ENCODE measurements at places on chromosomes 2 and 18.
A peak's percentile ranks its signal among the peaks of the same experiment; 100 is the strongest.

DNA sequence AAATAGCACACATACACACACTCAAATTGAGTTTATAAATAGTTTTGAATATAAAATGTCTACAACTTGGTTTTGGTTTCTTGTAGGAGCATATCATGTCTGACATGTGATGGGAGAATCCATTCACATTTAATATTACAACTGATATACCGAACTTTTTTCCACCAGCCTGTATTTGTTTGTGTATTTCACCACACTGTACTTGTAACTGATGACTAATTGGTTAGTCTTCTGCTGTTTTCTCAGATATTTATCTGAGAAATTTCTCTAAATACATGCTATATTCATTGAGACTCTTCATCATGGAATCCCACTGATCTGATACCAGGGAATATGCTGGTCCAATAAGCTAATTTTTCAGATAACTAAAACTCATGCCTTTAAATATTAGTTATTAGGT is 56.3 kb upstream of the UBXN4 start:
- peak; percentile 7 for DNase-seq

GRCh38 chr2:54088191-54088634 is 27.2 kb upstream of the ACYP2 start:
- peak; percentile 26 for DNase-seq

GRCh38 chr2:228875152-228875900 is 395.8 kb downstream of the PID1 start:
- peak; percentile 64 for DNase-seq

- peak; percentile 33 for DNase-seq
Measured at GRCh38 chr2:102126660-102127059, 15.9 kb upstream of the IL1R1 start.

DNA sequence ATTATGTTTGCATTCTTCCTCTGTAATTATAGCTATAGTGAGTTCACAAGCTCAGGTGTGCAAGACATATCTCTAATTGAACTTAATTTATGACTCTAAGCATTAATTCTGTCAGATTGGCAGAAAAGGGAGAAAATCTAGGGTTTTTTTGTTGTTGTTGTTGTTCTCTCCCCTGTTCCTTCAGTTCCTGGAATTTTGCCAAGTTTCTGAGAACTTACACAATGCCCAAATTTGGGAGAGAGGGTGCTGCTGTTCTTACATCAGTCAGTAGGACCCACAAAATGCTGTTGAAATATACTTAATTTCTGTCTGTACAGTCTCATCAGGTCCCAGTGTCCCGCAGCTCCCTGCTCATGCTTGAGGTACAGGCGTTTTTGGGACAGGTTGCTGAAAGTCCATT is 221.8 kb upstream of the RBMS1 start:
- no peak for DNase-seq

GRCh38 chr2:226489775-226490541 is 309.7 kb downstream of the IRS1 start:
- peak; percentile 93 for DNase-seq

GRCh38 chr2:214536625-214537024 is 125.8 kb downstream of the VWC2L start:
- peak; percentile 25 for DNase-seq

GRCh38 chr2:141207036-141207385 is 923.8 kb downstream of the LRP1B start:
- no peak for DNase-seq

- peak; percentile 23 for DNase-seq
Measured at GRCh38 chr2:240384711-240385450, 50.6 kb upstream of the GPC1 start.

GRCh38 chr2:105443617-105444598 is 45.1 kb upstream of the FHL2 start:
- DNase-seq = no peak

DNA sequence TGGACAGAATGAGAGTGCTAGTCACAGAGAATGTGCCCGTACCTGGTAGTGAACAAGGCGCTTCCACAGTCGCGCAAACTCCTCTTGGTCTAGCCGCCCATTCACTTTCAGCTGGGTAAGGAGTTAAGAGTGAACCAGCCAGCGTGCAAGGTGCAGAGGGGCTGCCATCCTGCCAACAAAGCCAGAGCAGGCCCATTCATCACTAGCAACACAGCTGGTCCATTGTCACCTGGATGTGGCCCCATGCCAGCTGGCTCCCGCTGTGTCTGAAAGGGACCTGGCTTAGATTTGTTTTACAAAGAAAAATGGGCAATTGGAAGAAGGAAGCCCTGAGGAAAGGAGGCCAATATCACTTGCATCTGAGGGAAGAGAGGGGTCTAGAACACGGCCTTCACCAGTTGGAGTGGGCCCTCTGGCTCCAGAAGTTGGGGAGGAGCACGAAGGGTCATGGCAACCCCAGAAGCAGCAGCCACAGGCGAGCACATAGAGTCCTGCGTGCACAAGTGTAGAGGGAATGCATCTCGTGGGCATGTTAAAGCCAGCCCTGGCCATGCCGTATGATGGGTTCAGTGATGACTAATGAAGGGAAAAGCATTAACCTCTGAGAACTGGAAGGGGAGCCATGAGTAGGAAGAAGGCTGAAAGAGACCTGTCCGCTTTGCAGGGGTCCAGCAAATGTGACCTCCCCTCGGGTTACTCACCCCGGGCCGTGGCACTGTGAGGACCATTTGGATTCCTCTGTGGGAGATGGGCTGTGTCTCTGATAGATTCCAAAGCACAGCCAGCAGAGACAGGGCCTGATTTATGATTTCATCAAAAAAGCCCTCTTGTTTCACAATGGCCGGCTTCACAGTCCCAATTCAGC is 70.6 kb downstream of the CAPN13 start:
- no peak for DNase-seq

GRCh38 chr2:134365356-134365755 is 111.5 kb downstream of the MGAT5 start:
- DNase-seq = peak; percentile 13

- no peak for DNase-seq
Measured at GRCh38 chr2:238473014-238473413, 46.3 kb downstream of the ASB1 start.

GRCh38 chr2:16238001-16238761 is 297.8 kb downstream of the MYCN start:
- no peak for DNase-seq

DNA sequence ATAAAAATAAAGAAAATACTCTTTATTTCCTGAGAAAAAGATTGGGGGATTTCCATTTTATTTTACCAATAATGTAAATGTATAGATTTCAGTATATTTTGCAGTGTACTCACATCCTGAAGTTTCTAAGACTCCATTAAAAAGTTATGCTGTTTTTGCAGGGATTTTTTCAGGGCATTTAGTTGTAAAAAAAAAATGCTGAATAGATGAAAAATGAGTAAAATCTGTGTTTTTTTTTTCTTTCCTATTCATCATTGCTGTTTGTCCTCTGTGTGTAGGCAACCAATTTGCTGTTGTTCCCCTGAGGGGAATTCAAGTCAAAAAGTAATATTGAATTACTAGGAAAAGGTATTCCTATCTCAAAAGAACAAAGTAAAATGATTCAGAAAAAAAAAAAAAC is 66.3 kb downstream of the MEIS1 start:
- no peak for DNase-seq

- no peak for DNase-seq
Measured at GRCh38 chr2:19350678-19351401, 7.6 kb downstream of the OSR1 start.

- DNase-seq = no peak
Measured at GRCh38 chr2:226153553-226153952, 646.1 kb downstream of the IRS1 start.

GRCh38 chr2:111919794-111920608 is 21.6 kb downstream of the MERTK start:
- no peak for DNase-seq

GRCh38 chr2:82674652-82675051 is 1784.4 kb downstream of the SUCLG1 start:
- no peak for DNase-seq

DNA sequence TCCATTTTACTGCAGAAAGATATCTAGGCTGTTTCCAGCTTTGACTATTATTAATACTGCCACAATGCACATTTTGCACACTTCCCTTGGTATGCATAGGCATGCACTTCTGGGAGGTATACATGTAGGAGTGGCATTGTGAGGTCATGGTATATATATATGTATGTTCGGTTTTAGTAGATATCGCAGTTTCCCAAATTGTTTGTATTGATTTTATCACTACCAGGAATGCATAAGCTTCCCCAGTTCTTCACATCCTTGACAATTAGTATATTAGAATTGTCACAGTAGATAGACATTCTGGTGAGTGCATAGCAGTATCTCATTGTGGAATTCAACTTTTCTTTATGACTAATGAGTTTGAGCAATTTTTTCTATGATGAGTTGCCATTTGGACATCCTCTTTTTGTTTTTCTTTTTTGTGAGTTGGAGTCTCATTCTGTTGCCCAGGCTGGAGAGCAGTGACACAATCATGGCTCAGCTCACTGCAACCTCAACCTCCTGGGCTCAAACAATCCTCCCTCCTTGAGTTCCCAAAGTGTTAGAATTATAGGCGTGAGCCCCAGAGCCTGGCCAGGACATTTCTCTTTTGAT is 4.2 kb upstream of the GRB14 start:
- peak; percentile 82 for DNase-seq
